ENCODE measurements at places on chromosomes 1 and 21.
A peak's percentile ranks its signal among the peaks of the same experiment; 100 is the strongest.

DNA sequence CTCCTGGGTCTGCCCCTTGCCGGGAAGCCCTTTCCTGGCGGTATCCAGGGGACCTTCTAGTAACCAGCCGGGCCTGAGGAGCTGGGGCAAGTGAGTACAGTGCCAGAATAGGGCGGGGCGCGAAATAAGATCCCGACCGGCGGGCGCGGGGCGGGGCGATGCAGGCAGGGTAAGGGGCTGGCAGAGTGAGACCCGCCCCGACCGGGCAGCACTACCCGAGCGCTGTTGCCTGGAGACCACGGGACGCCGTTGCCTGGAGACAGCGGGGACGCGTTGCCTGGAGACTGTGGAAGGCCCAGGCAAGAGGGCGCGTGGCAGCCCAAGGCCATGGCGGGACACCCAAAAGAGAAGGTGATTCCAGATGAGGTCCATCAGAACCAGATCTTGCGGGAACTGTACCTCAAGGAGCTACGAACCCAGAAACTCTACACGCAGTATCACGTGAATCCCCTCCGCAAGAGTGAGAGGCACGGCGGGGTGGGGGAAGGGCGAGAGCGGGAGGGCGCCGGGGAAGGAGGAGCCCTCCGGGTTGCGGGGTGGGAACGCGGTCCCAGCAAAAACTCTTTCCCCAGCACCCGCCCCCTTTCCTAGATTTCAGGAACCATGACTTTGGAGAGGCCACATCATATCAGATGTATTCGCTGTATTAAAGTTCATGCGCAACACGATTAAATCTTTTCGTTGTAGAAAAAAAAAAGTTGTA, 24.3 kb downstream of the EBNA1BP2 start:
- peak; percentile 58 for DNase-seq

DNA sequence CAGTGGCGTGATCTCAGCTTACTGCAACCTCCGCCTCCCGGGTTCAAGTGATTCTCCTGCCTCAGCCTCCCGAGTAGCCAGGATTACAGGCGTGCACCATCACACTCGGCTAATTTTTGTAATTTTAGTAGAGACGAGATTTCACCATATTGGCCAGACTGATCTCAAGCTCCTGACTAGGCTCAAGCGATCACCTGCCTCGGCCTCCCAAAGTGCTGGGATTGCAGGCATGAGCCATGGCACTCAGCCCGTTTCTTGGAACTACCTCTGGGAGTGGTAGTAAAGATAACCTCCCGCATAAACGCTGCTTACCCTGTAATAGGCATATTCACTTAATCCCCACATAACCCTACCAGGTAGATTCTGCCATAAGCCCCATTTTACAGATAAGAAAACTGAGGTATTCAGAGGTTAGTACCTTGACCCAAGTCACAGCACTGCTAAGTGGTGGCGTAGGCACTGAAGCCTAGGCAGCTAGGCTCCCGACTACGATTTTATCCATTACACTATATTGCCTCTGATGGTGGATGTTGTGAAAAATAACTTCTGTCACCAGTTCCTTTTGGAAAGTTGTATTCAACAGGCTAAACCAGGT, 143.8 kb downstream of the SDCCAG8 start:
- no peak for DNase-seq

DNA sequence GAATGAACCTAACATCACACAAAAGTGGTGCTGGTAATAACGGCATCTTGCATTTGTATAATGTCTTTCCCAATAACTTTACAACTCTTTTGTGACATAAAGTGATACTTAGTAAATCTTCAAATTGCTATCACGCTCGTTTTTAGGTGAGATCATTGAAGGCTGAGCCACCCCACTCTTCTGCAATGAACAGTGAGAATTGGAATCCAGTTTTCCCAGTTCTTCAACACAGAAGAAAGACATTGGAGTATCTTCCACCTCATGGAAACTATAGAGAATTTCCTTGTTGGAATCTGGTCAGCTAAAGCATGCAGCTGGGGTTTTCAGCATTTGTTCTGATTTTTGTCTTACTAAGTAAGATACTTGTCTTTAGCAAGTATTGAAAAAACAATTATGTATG, 59.9 kb upstream of the NRIP1 start:
- no peak for DNase-seq

GRCh38 chr1:231544943-231545592, 16.6 kb downstream of the TSNAX start:
- no peak for DNase-seq

DNA sequence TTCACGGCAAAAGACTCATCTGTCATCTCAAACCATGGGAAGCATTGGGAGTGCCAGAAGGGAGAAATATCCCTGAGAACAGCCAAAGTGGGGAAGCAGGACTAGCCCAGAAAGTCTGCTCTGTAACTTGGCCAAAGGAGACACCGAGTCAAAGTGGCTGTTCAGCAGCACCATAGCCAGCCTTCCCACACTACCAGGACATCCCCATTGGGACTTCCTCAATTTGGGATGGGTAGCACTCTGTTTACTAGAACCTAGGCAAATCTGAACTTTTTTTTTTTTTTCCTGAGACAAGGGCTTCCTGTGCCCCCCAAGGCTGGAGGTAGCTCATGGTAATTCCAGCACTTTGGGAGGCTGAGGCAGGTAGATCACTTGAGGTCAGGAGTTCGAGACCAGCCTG, 93.0 kb downstream of the ENAH start:
- no peak for DNase-seq

- DNase-seq, result no peak
These were observed 93.2 kb downstream of the CCDC185 start for GRCh38 chr1:223486366-223486765.

- peak; percentile 54 for DNase-seq
These were observed 73.1 kb upstream of the GJB5 start for GRCh38 chr1:34681480-34682451.

- no peak for DNase-seq
These were observed 275.7 kb upstream of the C1orf174 start for GRCh38 chr1:4175566-4176405.

GRCh38 chr1:96488777-96489176, 232.8 kb upstream of the PTBP2 start:
- no peak for DNase-seq

- DNase-seq, result no peak
These were observed 48.4 kb upstream of the NR5A2 start for GRCh38 chr1:199979071-199979470.

GRCh38 chr1:241485554-241485992, 34.0 kb downstream of the FH start:
- DNase-seq, result peak; percentile 56

DNA sequence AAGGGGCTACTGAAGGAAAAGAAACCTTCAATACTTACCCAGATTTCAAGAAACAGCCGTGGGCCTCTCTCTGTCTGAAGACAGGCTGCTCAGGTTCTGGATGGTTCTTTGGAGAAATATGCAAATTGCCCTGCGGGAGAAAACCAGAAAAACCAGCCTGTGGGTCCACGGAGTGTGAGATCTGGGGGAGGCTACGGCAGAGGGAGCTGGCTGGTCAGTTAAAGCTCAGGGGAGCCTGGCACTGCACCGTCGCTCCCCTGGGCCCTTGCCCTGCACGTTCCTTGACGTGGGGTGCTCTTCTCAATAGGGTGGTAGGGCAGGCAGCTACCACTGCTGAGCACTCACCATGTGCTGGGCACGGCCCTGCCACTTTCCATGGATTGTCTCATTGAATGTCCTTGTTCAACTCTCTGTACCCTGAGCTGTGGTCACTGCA, 12.7 kb downstream of the TMCO4 start:
- no peak for DNase-seq

DNA sequence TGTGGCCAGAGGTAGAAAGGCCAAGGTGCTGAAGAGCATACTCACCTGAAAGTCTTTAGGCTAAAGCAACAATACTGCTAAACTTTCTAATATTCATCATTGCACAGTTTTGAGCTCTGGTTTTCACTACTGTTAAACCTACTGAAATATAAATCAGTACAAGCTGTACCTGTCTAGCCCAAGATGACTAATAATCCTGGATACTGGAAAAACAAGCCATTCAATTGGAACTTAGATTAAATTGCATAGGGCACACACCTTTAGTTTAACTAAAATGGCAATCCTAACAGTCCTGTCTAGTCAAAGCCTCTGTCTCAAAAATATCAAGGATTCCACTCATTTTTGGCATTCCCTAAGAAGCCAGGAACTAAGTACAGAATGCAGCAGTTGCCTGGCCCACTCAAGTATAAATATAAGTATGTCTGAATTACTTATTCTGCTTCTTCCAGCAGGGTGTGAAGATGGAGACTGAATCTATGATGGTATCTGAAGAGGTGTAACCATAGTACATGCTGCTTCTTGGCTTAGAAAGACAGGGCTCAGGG, 3.1 kb downstream of the CHML start:
- DNase-seq, result no peak

DNA sequence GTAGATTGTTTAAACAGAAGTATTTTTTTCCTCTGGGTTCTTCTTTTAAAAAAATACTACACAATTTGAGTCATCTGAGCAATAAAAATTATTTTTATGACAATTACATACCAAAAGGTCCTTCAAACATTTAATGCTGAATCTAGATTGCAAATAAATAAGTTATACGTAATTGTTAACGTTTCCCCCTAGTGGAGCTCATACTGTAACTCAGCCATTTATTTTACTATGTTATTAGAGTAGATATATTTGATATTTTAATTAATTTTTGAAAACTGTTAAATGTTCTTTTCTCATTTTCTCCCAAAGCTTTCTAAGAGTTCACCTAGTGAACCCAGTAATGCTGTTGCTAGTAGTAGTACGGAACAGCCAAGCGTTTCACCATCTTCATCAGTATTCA, 33.5 kb downstream of the ZMYM1 start:
- DNase-seq, result no peak

GRCh38 chr1:167455786-167456446, 62.4 kb downstream of the CD247 start:
- DNase-seq, result no peak

- no peak for DNase-seq
These were observed 44.0 kb upstream of the HSD3B1 start for GRCh38 chr1:119462964-119463363.

- DNase-seq, result no peak
These were observed 250.0 kb downstream of the TPR start for GRCh38 chr1:186125035-186125434.

- DNase-seq, result no peak
These were observed 8.0 kb upstream of the MYBPHL start for GRCh38 chr1:109314795-109315194.

- no peak for DNase-seq
These were observed 220.3 kb upstream of the TNR start for GRCh38 chr1:175963740-175964139.

- DNase-seq, result no peak
These were observed 90.4 kb downstream of the EPB41 start for GRCh38 chr1:29004798-29005197.

DNA sequence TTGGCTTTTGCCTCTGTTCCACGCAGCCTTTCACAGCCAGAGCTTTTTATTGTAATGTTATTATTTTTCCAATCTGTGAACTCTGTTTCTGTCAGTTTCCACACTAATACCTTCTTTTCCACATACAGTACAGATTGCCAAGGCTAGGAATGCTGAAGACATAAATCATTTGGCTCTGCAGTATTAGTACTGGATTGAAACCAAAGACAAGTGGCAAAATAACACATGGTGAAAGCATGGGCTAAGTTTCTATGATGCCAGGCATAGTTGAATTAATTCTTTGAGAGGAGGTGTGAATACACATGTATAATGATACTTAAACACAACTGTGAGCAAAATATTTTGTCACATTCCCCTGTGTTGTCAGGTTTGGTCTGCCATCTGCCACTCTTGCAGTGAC, 73.5 kb downstream of the TMEM200B start:
- DNase-seq, result no peak

- DNase-seq, result peak; percentile 82
These were observed 10.8 kb downstream of the ADAMTSL4 start for GRCh38 chr1:150560011-150560438.

All from hematopoietic multipotent progenitor cell treated with erythropoietin and hydrocortisone succinate and interleukin-3 and kit ligand, for 8 days (in vitro differentiated cells).